ENCODE measurements at places on chromosomes 6 and 20.

DNA sequence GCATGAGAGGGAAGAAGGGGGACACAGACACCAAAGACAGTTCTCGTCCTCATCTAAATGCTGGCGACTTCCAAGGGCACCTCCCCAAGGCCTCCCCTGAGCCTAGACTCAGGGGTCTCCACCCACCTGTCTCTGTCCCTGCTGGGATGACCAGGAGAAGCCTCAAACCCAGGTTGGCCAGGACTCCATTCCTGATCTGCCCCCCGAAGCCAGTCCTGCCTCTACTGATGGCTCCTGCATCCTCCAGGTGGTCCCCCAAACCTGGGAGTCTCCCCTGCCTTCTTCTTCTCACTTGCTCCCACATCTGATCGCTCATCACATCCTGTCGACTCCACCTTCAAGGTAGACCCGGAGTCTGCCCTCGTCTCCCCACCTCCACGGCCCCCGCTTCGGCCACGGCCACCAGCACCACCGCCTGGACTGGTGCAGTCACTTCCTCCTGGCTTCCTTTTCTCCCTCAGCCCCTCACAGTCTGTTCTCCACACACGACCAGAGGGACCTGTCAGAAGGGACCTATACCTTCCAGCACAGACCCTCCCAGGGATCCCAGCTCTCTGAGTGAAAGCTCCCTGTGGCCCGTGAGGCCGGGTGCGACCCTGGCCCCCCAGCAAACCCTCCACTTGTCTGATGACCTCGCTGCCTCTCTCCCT is 92.1 kb downstream of the CEBPB start:
- DNase-seq, result no peak

GRCh38 chr20:8205996-8206395 is 73.9 kb downstream of the PLCB1 start:
- DNase-seq, result no peak

DNA sequence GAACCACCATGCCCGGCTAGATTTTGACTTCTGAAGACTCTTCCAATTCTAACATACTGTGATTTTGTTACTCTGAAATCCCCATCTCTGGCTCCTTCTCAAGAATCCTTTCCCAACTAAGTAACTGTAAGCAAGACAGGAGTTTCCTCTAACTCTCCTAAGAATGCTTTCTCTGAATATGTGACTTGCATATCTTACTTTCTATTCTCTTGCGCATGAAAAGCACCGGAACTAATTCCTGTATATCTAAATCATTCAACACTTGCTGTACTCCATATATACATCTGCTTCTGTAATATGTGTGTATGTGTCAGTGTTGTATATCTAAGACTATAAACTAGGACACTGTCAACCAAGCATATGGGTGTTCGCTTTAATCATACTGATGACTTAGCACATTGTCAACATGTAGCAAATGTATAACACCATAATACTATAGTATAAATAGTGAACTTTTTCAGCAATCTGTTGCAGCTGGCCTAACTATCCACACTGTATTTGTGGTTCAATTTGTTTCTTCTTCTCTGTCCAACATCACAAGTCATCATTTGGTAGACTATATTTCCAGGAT is 108.1 kb upstream of the PRDM1 start:
- no peak for DNase-seq

DNA sequence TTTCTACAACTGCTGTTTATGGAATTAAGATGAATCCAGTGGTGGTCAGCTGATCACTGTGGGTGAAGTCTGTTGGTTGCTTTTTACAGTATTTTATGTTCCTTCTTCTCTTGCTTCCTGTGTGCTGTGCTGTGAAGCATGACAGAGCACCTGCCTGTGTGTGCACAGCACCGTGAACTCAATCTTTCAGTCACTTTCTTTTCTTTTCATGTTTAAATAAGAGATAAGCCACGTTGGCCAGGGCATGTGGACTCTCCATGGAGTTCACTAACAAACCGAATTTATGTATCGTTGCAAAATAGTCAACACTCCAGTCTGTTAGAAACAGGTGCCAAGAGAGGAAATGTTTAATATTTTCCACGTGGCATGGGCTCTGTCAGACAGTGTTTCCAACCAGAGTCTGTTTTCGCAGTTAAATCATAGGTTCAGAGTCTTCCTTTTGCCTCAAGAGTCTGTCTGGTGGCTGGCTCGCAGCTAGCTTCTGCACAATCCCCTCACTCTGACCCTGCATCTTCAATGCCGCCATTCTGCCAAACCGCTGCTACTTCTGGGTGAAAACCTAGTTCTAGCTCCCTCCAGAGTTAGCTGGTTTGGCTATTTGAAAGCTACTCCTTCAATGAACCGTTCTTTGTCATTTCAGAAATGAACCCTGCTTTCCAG is 73.2 kb downstream of the QRSL1 start:
- no peak for DNase-seq

DNA sequence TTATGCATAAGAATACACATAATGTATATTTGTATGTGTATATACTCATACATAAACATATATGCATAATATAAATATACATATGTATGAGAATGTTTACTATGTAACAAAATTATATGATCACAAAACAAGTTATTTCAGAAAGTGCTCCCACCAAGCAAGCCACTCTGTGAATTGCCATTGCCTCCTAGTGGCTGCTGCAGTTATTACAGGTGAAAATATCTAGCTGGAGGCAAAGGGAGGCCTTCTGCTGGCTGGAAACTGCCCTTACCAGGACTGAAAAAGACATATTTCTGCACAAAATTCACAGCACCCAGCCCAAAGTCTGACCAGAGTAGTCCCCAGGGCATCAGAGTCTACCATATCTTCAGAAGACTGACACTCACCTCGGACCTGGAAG is 14.4 kb upstream of the ADAM33 start:
- DNase-seq, result no peak

- no peak for DNase-seq
Observed at GRCh38 chr6:154450498-154450897, 60.0 kb downstream of the CNKSR3 start.

DNA sequence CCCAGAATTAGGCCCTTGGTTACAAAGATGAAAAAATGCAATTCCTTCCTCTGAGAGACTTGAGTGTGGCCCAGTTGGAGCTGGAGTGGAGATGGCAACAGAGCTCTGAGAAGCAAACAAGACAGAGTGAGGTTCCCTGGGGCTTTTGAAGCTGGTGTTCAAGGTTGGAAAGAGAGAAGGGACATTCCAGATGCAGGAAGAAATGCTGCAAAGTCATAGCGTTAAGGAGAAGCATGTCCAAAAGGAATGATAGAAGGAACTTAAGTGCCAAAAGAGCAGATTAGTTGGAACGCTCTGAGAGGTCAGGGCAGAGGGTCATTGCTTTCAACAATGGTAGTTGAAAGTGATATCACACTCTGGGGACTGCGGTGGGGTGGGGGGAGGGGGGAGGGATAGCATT is 251.8 kb downstream of the TBC1D7 start:
- no peak for DNase-seq

DNA sequence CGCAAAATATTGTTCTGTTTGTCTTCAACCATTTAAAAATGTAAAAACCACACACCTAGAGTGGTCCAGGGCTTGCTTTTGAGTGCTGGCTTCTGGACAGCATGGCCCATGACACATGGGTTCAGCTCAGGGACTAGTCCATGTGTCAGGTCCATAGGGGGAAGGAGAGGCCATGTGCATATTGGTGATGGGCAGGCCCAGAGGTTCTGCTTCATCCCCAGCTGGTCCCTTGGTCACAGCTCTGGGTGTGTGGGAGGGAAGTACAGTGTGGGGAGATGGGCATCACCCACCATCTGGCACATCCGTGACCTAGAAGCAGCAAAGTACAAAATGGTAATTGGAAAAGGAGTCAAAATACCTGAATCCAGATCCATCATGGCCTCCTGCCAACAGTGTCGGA is 50.7 kb downstream of the STK35 start:
- DNase-seq, result no peak

DNA sequence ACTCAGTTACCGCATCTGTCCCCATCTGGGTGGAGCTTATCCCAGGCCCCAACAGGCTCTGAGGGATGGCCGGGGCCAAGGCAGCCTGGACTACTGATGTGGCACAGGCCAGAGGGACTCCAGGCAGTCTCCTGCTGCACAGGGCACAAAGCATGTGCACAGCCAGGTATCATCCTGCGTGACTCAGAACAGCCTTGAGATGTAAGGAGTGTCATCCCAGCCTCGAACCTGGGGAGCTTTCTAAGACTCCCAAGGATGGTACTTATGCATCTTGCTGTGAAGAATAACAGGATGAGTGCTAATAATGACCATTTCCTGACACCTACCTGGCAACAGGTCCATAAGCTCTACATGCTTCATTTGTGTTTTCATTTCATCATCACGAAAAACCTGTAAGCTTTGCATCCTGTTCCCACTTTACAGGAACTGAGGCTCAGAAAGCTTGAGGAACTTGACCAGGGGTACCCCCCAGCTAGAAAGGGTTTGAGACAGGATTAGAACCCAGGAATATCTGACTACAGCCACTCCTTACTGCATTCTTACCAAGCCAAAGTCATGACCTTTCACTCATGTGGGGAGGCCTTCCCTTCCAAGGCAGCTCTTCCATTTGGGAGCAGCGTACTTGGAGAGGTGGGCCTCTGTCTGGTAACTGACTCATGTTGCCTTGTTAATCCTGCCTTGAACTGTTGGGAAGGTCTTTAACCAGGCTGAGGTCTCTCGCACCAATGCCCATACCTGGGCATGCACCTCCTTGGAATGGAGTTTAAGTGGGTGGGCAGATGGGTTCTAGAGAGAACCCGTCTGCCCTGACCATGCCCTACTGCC is 1.9 kb downstream of the TRIB3 start:
- DNase-seq, result no peak

DNA sequence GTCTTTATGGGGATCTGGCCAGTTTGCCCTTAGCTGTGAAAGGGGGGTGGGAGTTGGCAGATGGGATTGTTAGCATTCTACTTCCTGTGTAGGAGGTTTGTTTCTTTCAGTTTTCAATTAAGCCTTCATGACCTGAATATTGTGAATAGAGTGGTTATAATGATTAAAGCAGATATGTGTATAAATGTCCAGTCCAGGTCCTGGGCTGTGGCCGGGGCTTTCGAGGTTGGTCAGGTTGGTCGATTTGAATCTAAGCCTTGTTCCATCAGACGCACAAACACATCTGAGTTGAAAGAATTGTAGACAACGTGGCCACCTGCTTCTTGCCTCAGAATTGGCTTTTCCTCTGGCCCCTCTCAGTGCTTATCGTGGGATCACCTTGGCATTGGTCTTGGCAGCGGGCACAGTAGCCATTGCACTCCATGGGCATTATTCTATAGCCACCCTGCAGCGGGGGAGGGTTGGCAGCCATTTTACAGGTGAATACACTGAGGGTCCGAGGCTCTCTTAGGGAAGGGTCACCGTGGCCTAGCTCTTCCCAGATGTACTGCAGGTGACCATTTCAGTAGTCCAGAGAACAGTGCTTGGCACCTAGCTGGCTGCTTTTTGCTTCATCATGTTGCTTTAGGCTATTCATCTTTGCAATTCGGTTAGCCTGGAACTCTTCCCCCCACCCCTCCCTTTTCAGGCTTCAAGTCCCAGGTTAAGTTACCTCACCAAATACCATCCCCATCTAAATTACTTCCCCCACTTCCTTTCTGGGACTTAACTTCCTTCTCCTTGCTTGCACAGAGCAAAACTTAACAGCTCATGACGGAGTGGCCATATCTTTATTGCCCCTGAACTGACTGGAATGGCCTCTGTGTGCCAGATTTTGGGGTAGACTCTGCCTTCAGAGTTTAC is 1.1 kb downstream of the RNF114 start:
- DNase-seq, result no peak

DNA sequence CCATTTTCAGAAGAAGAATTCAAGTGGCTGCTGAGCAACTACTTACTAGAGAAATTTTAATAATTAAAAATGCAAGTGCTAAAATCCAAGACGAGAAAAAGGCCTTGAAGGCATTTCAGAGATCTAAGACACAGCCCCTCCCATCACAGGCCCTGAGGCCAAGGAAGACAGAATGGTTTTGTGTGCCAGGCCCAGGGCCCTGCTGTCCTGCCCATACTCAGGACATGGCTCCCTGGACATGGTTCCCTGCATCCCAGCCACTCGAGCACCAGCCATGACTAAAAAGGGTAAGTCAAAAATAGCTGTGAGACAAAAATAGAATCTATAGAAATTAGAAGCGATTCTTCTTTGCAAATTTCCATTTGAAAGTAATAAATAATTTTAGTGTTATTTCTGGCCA is 364.9 kb downstream of the COL12A1 start:
- no peak for DNase-seq

- no peak for DNase-seq
Observed at GRCh38 chr6:42142118-42142835, at the start of gene C6orf132. Gene C6orf132, minus strand, starts transcription at chr6:42142620. Its CDS starts 176 bp downstream, at chr6:42142444.

GRCh38 chr20:12870588-12870987 is 138.2 kb upstream of the SPTLC3 start:
- DNase-seq, result no peak

DNA sequence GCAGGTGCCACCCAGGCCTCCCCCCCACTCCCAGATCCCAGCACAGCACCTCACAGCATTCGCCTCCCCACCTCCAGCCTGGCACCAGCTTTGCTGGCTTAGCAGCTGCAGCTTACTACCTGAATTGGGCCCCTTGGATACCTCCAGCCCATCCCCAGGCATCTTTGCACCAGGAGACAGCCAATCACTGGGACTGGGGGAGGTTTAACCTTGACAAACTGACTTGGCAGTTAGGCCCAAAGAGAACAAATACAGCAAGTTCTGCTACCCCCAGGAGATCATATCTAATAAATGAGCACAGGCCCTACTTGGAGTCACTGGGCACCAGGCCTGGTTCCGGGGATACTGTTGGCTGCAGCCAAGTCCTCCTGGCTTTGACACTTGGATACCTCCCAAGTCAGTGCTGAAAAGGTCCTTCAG is 8.8 kb downstream of the PDRG1 start:
- DNase-seq, result no peak

- DNase-seq, result no peak
Observed at GRCh38 chr20:36886859-36887751, 11.2 kb downstream of the TLDC2 start.

All from cortex of kidney (tissue), 1 donor.